ENCODE measurements at places on chromosomes 6 and 20.

GRCh38 chr20:12057778-12058177, 140.1 kb downstream of the BTBD3 start:
- no peak for DNase-seq

DNA sequence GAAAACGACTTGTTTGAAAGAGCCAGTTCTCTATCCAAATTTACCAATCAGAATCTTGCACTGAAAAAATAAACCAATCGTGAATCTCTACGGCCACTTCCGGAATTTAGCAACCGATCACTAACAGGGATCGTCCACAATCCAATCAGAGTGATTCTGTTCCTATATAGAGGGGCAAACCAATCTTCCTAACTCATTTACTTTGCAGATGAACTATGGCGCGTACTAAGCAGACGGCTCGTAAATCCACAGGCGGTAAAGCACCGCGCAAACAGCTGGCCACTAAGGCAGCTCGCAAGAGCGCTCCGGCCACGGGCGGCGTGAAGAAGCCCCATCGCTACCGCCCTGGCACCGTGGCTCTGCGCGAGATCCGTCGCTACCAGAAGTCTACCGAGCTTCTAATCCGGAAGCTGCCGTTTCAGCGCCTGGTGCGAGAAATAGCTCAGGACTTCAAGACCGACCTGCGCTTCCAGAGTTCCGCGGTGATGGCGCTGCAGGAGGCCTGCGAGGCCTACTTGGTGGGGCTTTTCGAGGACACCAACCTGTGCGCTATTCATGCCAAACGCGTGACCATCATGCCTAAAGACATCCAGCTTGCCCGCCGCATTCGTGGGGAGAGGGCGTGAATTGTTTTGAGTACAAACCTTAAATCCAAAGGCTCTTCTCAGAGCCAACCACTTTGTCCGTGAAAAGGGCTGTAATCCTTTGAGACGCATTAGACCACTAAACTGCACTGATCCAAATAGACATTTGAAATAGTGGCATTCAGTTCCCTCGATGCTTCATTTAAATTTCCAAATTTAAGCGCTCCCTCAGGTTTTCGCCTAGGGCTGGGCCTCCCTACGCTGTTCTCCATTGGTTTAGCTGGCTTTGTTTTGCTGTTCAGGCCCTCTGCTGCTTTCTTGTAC, 138.0 kb downstream of the HFE start:
- DNase-seq, result peak; percentile 92

- no peak for DNase-seq
Measured at GRCh38 chr6:128632131-128632530, 111.7 kb upstream of the PTPRK start.

GRCh38 chr6:102438171-102438570, 1044.7 kb downstream of the GRIK2 start:
- no peak for DNase-seq

DNA sequence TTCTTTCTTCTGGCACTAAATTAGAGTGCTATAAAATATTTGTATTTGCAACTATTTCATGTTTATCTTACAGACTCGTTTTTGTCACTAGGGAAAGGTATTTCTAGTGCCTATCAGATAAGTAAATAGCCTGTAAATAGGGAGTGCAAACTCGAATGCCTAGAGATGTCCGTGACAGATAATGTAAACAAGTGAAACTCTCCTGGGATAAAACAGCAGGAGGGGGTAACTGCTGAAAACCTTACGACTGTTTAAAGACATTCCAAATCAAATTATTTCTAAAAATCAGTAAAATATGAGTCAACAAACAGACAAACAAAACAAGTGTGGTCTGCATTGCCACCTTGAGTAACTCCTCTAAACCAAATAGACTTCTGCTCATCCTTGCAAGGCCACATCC, 932.1 kb downstream of the EYS start:
- no peak for DNase-seq

DNA sequence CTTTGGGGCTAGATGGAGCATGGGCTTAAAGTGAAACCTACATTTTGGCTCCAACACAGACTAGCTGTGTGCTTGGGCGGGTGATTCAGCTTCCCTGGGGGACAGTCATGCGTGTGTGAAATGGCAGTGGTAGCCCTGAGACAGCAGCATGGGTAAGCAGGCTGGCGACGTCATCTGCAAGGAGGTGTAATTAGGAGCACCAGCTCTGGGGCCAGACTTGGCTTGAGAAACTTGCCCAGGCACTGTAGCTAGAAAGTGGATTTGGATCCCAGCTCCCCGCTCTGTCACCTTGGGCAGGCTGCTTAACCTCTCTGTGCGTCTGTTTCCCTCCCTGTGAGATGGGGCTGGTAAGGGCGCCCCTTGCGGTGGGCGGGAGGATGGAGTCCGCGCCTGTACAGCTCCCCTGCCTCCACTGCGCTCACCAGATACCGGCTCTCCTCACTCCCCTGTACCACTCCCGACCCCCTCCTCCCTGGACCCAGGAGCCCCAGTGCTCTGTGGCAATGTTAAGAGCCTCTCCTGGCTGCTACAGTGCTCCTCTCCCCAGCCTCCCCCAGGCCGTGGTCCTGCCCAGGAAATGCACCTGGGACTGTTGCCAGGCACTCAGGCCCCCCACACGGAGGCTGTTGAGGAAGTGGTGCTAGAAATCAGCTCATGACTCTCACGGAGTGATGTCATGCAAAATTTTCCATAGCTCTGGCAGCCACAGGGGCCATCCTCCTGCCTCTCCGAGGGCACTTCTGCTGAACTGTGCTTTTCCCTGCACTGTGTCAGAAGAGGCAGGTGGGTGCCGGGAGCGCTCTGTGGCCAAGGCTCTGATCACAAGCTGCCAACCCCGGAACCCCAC, 44.6 kb downstream of the SYNJ2 start:
- DNase-seq, result peak; percentile 99

DNA sequence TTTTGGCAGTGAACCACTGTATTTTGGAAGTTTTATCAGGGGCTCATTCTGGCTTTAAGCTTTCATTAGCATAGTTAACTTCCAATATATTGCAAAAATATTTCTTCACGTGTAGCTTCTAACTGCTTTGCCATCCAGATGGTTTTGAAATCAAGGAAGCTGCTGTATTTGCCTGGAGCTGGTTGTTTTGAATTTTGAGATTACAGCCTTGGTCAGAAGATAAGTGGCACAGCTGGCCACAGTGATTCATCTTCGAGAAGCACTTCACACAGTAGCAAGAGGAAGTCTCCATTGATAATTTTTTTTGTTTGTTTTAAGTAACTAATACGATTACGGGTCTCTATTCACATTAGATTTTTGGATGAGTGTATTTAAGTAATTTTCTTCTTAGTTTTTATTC, 3.8 kb downstream of the APCDD1L start:
- DNase-seq, result peak; percentile 94

GRCh38 chr6:85421181-85421580, 28.7 kb upstream of the NT5E start:
- no peak for DNase-seq

DNA sequence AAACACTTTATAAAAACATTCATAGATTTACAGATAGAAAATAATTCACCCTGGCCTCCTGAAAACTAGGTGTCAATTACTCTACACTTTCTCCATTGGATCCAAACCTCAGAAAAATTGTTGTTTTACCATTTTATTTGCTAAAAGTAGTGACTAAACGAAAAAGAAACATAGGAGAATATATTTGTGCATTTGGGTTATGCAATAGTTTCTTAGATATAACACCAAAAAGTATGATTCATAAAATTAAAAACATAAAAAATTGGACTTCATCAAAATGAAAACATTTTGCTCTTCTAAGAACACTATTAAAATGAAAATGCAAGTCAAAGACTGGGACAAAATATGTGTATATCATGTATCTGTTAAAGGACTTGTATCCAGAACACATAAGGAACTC, 671.3 kb downstream of the MAFB start:
- DNase-seq, result no peak

- DNase-seq, result peak; percentile 34
Measured at GRCh38 chr20:38304845-38305447, 990 bp downstream of the BPI start.

GRCh38 chr6:45923831-45924391, 91.7 kb downstream of the CLIC5 start:
- peak; percentile 64 for DNase-seq

GRCh38 chr6:163333701-163334663, 80.5 kb upstream of the QKI start:
- DNase-seq, result peak; percentile 68

DNA sequence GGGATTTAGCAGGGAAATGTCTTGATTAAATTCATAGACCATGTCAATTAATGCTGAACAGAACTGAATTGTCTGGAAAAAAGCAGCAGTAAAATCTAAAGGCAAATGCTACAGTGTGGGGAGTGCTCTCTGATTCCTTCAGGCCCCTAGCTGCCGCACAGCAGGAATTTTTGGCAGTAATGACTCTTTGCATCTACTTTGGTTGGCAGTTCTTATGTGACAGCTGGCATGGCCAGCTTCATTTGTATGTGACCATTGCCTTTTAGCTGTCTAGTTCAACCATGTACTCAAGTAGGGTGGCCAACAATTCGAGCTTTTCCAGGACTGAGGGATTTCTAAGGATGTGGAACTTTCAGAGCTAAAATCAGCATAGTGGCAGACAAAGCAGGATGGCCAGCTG, 499.1 kb upstream of the MAN1A1 start:
- DNase-seq, result no peak

- DNase-seq, result no peak
Measured at GRCh38 chr6:142987490-142987889, 42.5 kb upstream of the HIVEP2 start.

DNA sequence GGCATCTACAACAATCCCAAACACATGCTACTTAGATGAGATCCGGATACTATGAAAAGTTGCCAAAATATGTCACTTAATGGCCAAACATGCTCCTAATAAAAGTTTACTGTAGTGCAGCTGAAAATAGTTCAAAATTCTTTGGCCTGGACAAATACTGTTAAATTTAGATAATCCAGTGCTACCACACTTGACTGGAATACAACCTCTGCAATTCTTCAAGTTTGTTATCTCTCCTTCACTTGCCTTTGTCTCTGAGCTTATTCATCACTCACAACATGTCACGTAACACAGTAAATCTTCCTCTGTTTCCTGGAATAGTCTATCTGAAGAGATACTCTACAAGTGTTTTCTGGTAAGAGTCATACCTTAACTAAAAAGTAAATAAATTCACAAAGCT, 10.5 kb upstream of the PLN start:
- DNase-seq, result peak; percentile 48

DNA sequence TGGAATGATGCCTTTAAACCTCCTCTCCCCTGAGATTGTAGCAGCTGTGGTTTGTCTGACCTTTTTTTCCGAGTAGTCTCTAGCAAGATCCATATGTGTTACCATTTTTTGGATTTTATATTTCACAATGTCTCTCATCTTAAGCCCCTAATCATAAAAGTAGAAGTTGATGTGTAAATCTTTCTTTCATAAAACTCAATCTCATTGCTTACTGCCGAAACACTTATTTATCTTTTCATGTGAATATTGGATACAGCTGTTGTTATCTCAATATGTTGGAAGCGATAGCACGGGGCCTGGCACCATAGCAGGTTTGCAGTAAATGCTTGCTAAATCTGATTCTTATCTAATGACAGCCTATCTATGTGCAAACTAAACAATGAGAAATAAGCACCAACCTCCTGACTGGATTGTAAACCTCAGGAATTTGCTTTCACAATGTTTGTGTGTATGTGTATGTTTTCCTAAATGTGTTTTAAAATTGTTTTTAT, 14.2 kb downstream of the SMPDL3A start:
- peak; percentile 99 for DNase-seq

- DNase-seq, result peak; percentile 69
Measured at GRCh38 chr20:32456869-32457478, 98.8 kb downstream of the ASXL1 start.

- no peak for DNase-seq
Measured at GRCh38 chr6:72953971-72954381, 271.3 kb downstream of the KHDC1L start.

GRCh38 chr6:106534564-106534982, 94.7 kb downstream of the RTN4IP1 start:
- DNase-seq, result no peak

- DNase-seq, result no peak
Measured at GRCh38 chr6:135692426-135692825, 159.1 kb upstream of the PDE7B start.

Data from fibroblast of villous mesenchyme (primary cell).